Vein endothelial cell (primary cell): ENCODE measurements at places on chromosomes 16 and 17. TPM values are rescaled to one million over a fixed set of nuclear protein-coding genes. Genes with fewer than 3 reads are reported as not detected.

The LRRC75A gene
- total RNA-seq, result 2.6 and 2.9 TPM in 2 replicates

The ASPA gene
- total RNA-seq, result not detected in 2 replicates

The CD300LF gene
- not detected in 2 replicates for total RNA-seq

The CCL8 gene
- total RNA-seq, result 0.38 TPM in 1 of 2 replicates, not detected in the other

The TEX14 gene
- total RNA-seq, result under 0.01 TPM in 2 replicates

The C17orf100 gene
- 0.33 and 0.67 TPM in 2 replicates for total RNA-seq

The PYY gene
- total RNA-seq, result 0.33 TPM in 1 of 2 replicates, not detected in the other

The KCNJ12 gene
- total RNA-seq, result 0.33 and 1.9 TPM in 2 replicates

The ANKRD40CL gene
- total RNA-seq, result not detected in 2 replicates

The NDEL1 gene
- 57.5 and 62.9 TPM in 2 replicates for total RNA-seq

The IRX5 gene
- 1.4 and 3.9 TPM in 2 replicates for total RNA-seq

The RANBP10 gene
- total RNA-seq, result 11.2 and 15.4 TPM in 2 replicates

The RUNDC3A gene
- 0.33 TPM in 1 of 2 replicates, not detected in the other for total RNA-seq

The TRPV3 gene
- total RNA-seq, result not detected in 2 replicates

The ODAD4 gene
- total RNA-seq, result 0.33 and 0.38 TPM in 2 replicates

The P2RX5 gene
- total RNA-seq, result 0.33 and 0.38 TPM in 2 replicates

The CBX8 gene
- total RNA-seq, result 2.2 and 2.6 TPM in 2 replicates

The MCRIP2 gene
- 14.0 and 20.9 TPM in 2 replicates for total RNA-seq

The GNG13 gene
- not detected in 2 replicates for total RNA-seq
